Adrenal gland (tissue), 19 donors: ENCODE measurements at places on chromosomes 4 and X.

DNA sequence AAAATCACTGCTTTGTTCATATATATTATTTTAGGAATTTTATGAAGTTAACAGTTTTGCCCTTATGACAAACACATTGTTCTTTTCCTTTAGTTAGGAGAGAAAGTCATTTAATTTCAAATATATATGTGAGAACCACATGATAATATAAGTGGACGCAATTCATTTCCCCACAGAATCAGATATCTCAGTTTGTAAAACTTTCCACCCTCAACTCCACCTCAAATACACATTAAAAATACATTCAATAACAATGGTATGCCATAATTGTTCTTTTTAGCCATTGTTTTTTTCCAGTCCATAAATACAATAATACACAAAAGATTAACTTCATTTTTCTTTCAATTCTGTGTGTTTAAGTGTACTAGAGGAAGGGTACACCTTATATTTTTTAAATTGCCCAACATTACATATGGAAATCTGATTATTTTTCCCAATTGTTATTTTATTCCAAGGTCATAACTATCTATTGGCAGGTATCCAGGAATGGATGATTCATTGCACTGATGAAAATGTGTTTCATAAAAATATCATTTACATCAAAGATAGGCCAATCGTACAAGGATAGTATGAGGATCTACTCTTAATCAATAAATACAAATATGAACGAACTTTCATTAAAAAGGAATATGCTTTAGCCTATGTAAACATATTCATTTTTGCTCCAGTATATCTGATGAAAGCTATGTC is 125.0 kb downstream of the PPP3CA start:
- DNase-seq = no peak
- H3K27ac ChIP-seq = no peak overlapping the region
- H3K4me3 ChIP-seq = no peak overlapping the region
- no peaks in the 10 kb centered on the region for H3K27me3 ChIP-seq
- no peaks in the 10 kb centered on the region for H3K4me1 ChIP-seq

GRCh38 chr4:171622729-171623128 is 190.5 kb upstream of the GALNTL6 start:
- no peaks in the 10 kb centered on the region for H3K4me1 ChIP-seq
- H3K36me3 ChIP-seq = no peaks in the 10 kb centered on the region
- no peaks in the 10 kb centered on the region for H3K27me3 ChIP-seq
- no peak overlapping the region for H3K27ac ChIP-seq

GRCh38 chr4:124803026-124803425 is 90.5 kb upstream of the ANKRD50 start:
- no peak overlapping the region for H3K4me3 ChIP-seq
- no peaks in the 10 kb centered on the region for H3K36me3 ChIP-seq
- no peaks in the 10 kb centered on the region for H3K27me3 ChIP-seq

DNA sequence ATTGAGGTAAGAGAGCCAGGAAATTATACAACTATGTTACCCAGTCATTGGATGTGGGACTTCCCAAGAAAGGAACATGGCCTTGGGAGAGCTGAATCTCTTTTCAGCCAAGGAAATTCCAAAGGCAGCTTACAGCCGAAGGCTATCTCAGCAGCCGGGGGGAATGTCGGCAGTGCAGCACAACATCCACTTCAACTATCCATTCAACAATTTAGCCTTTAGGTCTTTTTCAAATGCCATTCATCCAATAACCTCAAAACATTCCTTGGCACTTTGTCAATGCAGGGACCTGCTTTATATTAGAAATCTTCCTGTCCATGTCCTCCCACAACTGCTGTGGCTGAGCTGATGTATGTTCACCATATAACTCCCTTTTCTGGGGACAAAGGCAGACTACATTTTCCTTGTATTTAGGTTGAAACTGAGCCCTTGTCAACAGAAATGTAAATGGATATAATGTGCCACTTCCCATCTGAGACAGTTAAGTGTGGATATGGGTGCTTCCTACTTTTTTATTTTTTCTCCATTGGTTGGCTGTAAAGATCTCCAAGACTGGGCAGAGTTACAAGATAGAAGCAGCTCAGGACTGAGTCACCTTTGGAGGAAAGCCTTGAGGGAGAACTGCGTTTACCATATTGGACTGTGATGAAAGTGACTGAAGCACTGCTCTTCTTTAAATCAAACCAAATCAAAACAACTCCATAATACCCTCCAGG is 94.8 kb downstream of the GPRIN3 start:
- H3K4me1 ChIP-seq = no peaks in the 10 kb centered on the region
- H3K27ac ChIP-seq = no peak overlapping the region
- no peaks in the 10 kb centered on the region for H3K27me3 ChIP-seq
- DNase-seq = no peak
- no peak overlapping the region for H3K4me3 ChIP-seq
- H3K36me3 ChIP-seq = no peaks in the 10 kb centered on the region

DNA sequence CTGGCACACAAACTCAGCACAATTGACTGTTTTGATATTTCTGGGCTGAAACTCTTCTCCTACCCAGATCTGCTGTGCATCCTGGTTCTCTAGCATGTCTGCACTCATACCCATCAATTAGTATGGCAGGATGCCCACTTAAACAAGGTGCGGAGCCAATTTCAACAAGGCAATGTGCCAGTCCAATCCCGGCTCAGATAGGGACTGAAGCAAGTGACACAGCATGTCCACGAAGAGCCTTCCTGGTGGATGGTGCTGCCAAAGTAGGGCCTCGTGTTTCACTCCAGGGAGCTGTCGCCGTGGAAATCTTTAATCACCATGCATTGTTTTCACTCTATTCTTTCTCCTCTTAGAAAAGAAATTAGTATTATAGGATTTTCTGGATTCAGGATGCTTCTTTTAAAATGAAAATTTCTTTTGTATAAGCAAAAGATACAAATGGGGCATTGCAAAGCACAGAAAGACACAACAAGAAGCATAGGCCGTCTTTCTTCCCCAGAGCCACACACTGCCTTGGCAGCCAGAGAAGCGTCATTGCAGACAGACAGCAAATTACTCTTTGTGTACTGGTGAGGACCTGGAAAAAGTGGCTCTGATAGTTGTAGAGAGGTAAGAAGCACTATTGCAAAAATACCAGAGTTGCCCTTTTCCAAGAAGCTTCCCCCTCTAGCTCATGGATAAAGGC is 40.6 kb upstream of the LSM6 start:
- DNase-seq = no peak
- no peak overlapping the region for H3K4me3 ChIP-seq
- no peaks in the 10 kb centered on the region for H3K36me3 ChIP-seq
- H3K4me1 ChIP-seq = no peaks in the 10 kb centered on the region
- H3K27ac ChIP-seq = no peak overlapping the region
- no peaks in the 10 kb centered on the region for H3K27me3 ChIP-seq

- peak; percentile 85 for DNase-seq
- H3K4me1 ChIP-seq = peaks cover 6% of the 10 kb centered on the region
- no peaks in the 10 kb centered on the region for H3K27me3 ChIP-seq
- no peaks in the 10 kb centered on the region for H3K36me3 ChIP-seq
- peak overlapping the region; percentile 6 for H3K27ac ChIP-seq
- H3K4me3 ChIP-seq = peak overlapping the region; percentile 79
Measured at GRCh38 chr4:1683261-1683735, 815 bp downstream of the FAM53A start.

DNA sequence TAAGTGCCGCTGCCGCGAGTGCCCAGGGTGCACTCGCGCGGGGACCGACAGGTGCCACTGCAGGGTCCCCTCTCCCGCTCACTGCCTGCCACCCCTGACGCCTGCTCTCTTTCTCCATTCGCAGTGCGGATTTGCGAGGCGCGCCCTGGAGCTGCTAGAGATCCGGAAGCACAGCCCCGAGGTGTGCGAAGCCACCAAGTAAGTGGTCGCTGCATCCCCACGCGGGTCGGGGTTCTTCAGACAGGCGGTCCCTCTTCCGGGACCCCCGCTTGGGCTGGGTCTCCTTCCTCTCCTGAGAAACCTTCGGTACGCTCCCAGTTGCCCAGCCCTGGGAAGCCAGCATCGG is 547 bp downstream of the GUCY1A1 start:
- no peaks in the 10 kb centered on the region for H3K27me3 ChIP-seq
- H3K4me1 ChIP-seq = no peaks in the 10 kb centered on the region
- no peak overlapping the region for H3K4me3 ChIP-seq
- no peaks in the 10 kb centered on the region for H3K36me3 ChIP-seq
- peak overlapping the region; percentile 78 for H3K27ac ChIP-seq

DNA sequence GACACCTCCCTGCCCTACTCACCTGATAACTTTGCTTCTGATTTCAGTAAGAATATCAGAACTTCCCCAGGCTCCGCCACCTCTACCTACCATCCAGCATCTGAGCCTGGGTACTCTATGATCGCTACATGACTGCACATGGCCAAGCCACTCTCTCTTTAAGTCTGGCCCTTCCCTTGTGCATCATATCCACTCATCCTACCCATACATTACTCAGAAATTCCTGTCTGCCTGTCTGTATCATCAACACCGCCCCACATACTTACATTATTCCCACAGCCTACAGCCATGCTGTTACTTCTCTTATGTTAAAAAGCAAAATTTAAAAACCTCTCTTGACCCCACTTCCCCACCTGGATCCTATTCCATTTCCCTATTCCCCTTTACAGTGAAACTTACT is 84.7 kb downstream of the SCD5 start:
- peak overlapping the region; percentile 40 for H3K27ac ChIP-seq
- no peak for DNase-seq
- H3K36me3 ChIP-seq = no peaks in the 10 kb centered on the region

- no peak overlapping the region for H3K27ac ChIP-seq
- H3K4me3 ChIP-seq = no peak overlapping the region
- no peaks in the 10 kb centered on the region for H3K27me3 ChIP-seq
- no peaks in the 10 kb centered on the region for H3K4me1 ChIP-seq
- DNase-seq = no peak
- H3K36me3 ChIP-seq = no peaks in the 10 kb centered on the region
Measured at GRCh38 chr4:126372634-126373033, 1057.9 kb downstream of the FAT4 start.

GRCh38 chr4:17721496-17722355 is 59.7 kb downstream of the FAM184B start:
- H3K27me3 ChIP-seq = no peaks in the 10 kb centered on the region
- no peaks in the 10 kb centered on the region for H3K36me3 ChIP-seq
- no peak overlapping the region for H3K4me3 ChIP-seq
- H3K4me1 ChIP-seq = no peaks in the 10 kb centered on the region
- DNase-seq = no peak

GRCh38 chr4:149645790-149646189 is 169.9 kb downstream of the IQCM start:
- DNase-seq = no peak
- H3K36me3 ChIP-seq = no peaks in the 10 kb centered on the region
- H3K4me3 ChIP-seq = no peak overlapping the region
- no peaks in the 10 kb centered on the region for H3K4me1 ChIP-seq

DNA sequence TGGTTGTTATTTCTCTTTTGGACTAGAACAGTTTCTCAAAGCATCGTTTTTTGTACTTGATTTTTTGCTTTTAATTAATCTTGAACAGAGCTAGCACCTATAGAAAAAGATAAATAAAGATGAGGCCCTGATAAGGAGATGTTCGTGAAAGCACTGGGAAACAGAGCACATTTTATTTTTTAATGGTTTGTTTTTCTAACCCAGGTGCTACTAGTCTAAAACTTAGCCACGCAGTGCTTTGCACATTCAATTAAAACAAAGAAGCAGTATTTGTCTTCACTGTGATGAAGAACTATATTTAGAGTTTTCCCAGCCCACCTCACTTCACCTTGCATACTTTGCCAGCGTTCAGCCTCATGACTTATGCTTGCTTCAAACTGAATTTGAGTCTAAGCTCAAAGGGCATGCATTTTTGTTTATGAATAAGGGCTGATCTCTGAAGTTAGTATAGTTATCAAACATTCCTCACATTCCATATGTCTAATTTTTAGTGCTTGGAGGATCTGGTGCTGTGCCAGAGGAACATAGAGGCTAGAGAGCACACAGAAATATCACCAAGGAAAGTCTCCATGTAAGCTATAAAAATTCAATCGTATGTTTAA is 76.7 kb downstream of the WWC2 start:
- H3K36me3 ChIP-seq = no peaks in the 10 kb centered on the region
- H3K27me3 ChIP-seq = no peaks in the 10 kb centered on the region
- H3K4me1 ChIP-seq = no peaks in the 10 kb centered on the region

DNA sequence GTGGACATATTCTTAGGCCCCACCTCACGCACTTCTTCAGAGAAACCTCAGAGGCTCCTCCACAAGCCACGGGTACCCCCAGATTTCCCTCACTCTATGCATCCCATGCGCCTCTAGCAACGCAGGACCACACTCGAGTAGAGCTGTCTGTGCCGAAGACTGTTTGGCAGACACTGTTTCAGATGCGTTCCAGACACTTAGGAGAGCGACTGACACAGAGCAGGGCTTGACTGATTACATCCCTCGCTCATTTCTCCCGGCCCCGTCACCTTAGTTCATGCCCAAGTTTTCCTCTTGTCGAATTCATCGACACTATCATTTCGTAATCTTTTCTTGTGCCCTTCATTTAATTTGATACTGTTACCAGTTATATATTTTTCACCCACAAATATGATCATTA is 15.0 kb downstream of the SORBS2 start:
- no peaks in the 10 kb centered on the region for H3K4me1 ChIP-seq
- no peaks in the 10 kb centered on the region for H3K27me3 ChIP-seq
- H3K36me3 ChIP-seq = no peaks in the 10 kb centered on the region
- DNase-seq = no peak
- no peak overlapping the region for H3K27ac ChIP-seq
- H3K4me3 ChIP-seq = no peak overlapping the region

- H3K27me3 ChIP-seq = peaks cover 28% of the 10 kb centered on the region
- no peak for DNase-seq
- H3K36me3 ChIP-seq = no peaks in the 10 kb centered on the region
- H3K27ac ChIP-seq = no peak within 1 kb of the TSS
- no peaks in the 10 kb centered on the region for H3K4me1 ChIP-seq
Measured at GRCh38 chr4:48490012-48490679, at the start of gene ZAR1. TSS of gene ZAR1 (plus strand) at chr4:48490252. CDS start at chr4:48490292, 40 bp downstream.

GRCh38 chr4:1090036-1090435 is 23.3 kb downstream of the RNF212 start:
- no peak for DNase-seq
- H3K36me3 ChIP-seq = no peaks in the 10 kb centered on the region
- H3K4me1 ChIP-seq = no peaks in the 10 kb centered on the region
- H3K4me3 ChIP-seq = no peak overlapping the region
- H3K27me3 ChIP-seq = no peaks in the 10 kb centered on the region

DNA sequence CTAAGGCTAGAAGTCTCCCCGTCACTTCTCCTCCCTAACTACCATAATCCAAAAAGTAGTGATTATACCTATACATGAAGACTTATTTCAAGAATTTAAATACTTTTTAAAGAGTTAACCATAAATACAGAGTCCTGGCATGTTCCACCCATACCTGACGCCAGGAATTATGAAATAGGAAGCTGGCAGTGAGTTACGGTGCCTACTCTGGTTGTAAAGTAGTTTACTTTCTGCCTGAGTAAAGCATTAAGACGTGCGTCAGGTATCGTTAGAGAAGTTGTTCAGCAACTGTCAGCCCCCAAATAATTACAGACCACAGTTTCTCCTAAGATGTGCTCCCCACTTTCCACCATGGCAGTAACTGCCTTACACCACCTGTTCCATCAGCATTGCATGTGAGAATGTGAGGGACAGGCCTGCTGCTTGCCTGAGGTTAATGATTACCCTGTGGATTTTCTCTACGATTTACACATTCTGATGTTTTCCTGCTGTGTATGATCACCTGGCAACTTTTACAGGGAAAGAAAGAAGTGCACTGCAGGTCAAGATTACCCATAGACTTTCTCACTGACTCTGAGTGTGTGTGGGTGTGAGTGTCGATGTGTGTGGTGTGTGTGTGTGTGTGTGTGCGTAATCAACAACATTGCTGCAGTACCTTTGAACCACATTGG is 92.3 kb upstream of the SLC7A11 start:
- no peak overlapping the region for H3K4me3 ChIP-seq
- no peaks in the 10 kb centered on the region for H3K4me1 ChIP-seq
- no peak overlapping the region for H3K27ac ChIP-seq
- H3K27me3 ChIP-seq = no peaks in the 10 kb centered on the region
- H3K36me3 ChIP-seq = no peaks in the 10 kb centered on the region

GRCh38 chr4:6113641-6114040 is 86.7 kb downstream of the JAKMIP1 start:
- H3K4me3 ChIP-seq = no peak overlapping the region
- no peak overlapping the region for H3K27ac ChIP-seq
- no peak for DNase-seq
- H3K36me3 ChIP-seq = no peaks in the 10 kb centered on the region
- no peaks in the 10 kb centered on the region for H3K27me3 ChIP-seq
